H1 (cell line): ENCODE measurements at places on chromosomes 5 and 9. TPM values are rescaled to one million over a fixed set of nuclear protein-coding genes. Genes with fewer than 3 reads are reported as not detected.

DNA sequence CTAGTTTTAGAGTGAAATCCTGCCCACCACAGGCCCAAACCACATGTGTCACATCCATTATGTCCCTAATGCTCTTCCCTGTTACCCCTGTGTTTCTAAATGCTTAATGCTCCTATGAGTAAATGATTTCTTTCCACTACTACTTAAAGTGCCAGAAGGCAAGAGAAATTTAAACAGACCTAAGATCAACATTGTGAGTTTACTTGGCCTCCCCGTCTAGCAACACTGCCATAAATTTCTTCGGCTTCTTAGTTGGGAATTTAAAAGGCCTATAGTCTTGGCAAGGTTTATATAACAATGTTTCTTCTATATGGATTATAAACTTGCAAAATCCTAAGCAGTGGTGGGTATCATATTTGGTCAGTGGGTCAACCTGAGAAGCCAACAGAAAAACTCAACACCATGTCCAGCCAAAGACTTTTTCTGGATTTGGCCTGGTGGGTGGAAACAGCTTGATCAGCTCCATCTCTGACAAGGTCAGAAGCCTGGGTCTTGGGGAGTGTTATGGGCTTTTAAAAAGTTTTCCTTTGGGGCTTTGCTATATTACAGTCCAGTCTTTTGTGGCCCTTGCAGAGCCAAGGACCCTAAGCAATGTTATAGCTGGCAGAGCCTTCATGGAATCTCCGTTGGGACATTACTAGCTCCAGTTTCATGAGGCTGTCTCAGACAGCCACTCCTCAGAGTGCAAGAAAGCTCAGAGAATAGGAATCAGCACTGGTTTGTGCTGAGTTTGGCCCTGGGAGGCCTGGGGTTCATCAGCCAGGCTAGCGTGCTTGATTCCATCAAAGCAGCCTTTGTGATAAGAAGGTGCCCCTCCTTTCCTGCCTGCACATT is 119.8 kb downstream of the PRDM6 start:
- no peak for DNase-seq
- H3K4me3 ChIP-seq, result no peak overlapping the region
- H3K27ac ChIP-seq, result no peak overlapping the region
- H3K27me3 ChIP-seq, result no peaks in the 10 kb centered on the region

DNA sequence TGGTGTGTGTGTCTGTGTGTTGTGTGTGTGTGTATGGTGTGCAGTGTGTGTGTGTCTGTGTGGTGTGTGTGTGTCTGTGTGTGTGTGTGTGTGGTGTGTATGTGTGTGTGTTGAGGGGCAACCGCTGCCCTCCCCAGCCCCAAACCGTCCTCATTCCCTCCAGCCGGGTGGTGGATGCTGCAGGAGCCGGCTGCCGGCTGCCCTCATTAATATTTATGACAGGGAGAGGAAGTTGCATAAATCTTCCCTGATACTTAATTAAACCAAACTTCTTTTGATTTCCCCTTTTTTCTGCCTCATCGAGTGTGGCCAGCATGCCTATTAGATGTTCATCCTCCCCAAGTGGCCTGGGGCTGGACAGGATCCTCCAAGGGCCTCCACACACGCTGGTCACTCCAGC is 121.4 kb upstream of the MVB12B start:
- no peak for DNase-seq
- no peaks in the 10 kb centered on the region for H3K4me1 ChIP-seq
- no peak overlapping the region for H3K4me3 ChIP-seq
- no peaks in the 10 kb centered on the region for H3K27me3 ChIP-seq
- no peaks in the 10 kb centered on the region for H3K36me3 ChIP-seq

DNA sequence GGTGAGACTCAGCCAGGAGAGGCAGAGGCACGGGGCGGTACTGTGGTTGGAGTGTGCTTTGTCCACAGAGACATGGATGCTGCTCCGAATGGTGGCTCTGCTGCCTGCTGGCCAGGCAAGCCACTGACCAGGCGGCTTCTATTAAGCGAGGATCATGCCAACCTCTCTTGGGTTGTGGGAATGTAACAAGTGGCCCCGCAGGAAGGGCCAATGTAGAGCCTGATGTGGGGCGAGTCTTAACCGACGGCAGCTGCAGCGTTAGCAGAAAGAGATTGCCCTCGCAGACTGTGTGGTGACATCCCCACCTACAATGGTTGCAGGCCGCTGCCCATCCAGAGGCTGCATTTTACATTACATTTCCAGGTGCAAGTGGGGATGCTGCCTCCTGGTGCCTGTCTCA is 46.6 kb upstream of the SLC25A51 start:
- no peak overlapping the region for H3K27ac ChIP-seq
- no peak for DNase-seq
- H3K36me3 ChIP-seq, result no peaks in the 10 kb centered on the region
- no peaks in the 10 kb centered on the region for H3K4me1 ChIP-seq
- H3K4me3 ChIP-seq, result no peak overlapping the region

DNA sequence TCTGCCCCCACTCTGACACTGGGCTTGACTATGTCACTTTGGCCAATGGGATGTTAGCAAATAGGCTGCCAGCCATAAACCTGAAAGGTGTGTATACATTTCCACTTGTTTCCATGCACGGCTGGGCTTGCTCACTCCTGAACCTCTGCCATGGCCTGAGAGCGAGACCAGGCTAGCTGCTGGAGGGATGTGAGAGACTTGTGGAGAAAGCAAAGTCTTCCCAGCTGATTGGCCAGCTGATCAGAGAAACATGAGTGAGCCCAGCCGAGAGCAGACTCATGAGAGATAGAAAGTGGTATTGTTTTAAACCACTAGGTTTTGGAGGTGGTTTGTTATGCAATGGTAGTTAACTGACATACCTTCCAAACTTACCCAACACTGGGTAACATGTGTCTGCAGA is 13.9 kb downstream of the FAM193B start:
- 0 out of 2 replicates have a peak, but pooled peaks cover 3% of the 10 kb centered on the region for H3K4me1 ChIP-seq
- peaks cover 34% of the 10 kb centered on the region for H3K36me3 ChIP-seq
- no peak overlapping the region for H3K27ac ChIP-seq
- no peaks in the 10 kb centered on the region for H3K27me3 ChIP-seq
- H3K4me3 ChIP-seq, result no peak overlapping the region
- DNase-seq, result no peak

- DNase-seq, result no peak
- H3K4me1 ChIP-seq, result no peaks in the 10 kb centered on the region
- no peak overlapping the region for H3K4me3 ChIP-seq
- no peaks in the 10 kb centered on the region for H3K27me3 ChIP-seq
Measured at GRCh38 chr5:112604732-112605630, 132.7 kb upstream of the APC start.

DNA sequence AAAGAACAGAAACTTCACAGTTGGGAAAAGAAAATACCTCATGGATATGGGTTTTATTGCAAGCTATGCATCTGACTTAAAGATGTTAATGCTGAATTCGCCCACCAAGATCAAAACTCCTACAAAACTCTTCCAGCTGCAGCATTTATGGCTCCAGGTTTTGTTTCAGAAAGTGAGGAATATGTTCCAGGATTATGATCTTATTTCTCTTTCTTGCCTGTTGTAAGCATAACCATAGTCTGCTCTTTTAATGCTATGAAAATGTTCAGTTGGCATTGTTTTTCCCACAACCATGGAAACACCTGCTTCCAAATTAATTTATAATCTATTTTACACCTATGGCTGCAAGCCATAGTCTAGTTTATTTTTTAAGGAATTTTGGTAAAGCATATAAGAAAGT is 34.9 kb upstream of the FST start:
- no peak overlapping the region for H3K27ac ChIP-seq
- H3K27me3 ChIP-seq, result no peaks in the 10 kb centered on the region
- DNase-seq, result no peak
- no peak overlapping the region for H3K4me3 ChIP-seq

Gene PCDHA9
- polyA plus RNA-seq, result 0.12 and 0.17 TPM in 2 replicates

DNA sequence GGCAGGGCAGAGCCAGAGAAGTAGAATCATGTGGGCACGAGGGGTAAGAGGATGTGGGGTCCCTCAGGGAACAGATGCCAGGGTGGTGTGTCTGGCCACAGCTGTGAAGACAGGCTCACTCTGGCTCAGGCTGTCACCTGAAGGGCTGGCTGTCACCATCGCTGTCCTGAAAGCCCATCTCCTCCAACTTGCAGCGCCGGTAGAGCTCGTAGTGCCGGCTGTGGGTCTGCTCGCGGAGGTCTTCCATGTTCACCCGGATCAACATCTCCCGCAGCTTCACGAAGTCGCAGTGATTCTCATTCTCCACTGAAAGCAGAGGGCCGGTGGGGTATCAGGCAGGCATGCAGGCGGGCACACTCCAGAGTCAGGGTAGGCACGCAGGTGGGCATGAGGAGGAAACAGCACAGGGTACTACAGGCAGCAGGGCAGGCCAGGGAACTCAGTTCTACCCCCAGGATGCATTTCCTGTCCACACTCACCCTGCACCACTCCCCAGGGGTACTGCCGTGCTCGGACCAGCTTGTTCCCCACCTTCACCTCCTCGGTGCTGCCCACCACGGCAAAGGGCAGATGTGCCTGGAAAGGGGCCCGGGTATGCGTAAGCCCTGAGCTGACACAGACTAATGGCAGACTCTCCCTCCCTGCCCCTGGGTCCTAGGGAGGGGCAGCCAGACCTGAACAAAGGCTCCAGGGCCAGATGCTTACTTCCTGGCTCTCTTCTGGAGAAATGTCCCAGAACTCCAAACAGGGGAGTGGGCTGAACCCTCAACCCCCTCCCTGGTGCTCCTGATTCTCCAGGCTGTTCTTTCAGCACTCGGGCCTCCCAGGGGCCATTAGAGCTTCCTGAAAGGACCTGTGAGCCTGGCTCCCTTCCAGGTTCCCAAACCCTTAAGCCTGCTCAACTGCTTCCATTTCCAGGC is 14.4 kb downstream of the CCNI2 start:
- H3K4me1 ChIP-seq, result no peaks in the 10 kb centered on the region
- no peak overlapping the region for H3K4me3 ChIP-seq
- DNase-seq, result no peak
- no peaks in the 10 kb centered on the region for H3K36me3 ChIP-seq

Gene COX7C
- 837 and 1,207 TPM in 2 replicates for polyA plus RNA-seq

- no peak overlapping the region for H3K4me3 ChIP-seq
- DNase-seq, result no peak
- peaks cover 12% of the 10 kb centered on the region for H3K4me1 ChIP-seq
- no peaks in the 10 kb centered on the region; the same call in 1 of the 2 replicates for H3K27me3 ChIP-seq
Measured at GRCh38 chr9:69546265-69546664, 125.9 kb downstream of the APBA1 start.

GRCh38 chr9:133115604-133116345 is 5.3 kb downstream of the RALGDS start:
- DNase-seq, result no peak
- H3K36me3 ChIP-seq, result no peaks in the 10 kb centered on the region
- no peak overlapping the region for H3K4me3 ChIP-seq
- peaks cover 25% of the 10 kb centered on the region for H3K27me3 ChIP-seq
- H3K4me1 ChIP-seq, result peaks cover 10% of the 10 kb centered on the region

Gene PIP5K1B
- polyA plus RNA-seq, result 2.2 and 4.7 TPM in 2 replicates

GRCh38 chr9:131762356-131762932 is 22.6 kb upstream of the RAPGEF1 start:
- no peak overlapping the region for H3K4me3 ChIP-seq
- no peak overlapping the region for H3K27ac ChIP-seq
- peak; percentile 29 for DNase-seq

Gene SH3RF2
- 0.80 and 1.0 TPM in 2 replicates for polyA plus RNA-seq

DNA sequence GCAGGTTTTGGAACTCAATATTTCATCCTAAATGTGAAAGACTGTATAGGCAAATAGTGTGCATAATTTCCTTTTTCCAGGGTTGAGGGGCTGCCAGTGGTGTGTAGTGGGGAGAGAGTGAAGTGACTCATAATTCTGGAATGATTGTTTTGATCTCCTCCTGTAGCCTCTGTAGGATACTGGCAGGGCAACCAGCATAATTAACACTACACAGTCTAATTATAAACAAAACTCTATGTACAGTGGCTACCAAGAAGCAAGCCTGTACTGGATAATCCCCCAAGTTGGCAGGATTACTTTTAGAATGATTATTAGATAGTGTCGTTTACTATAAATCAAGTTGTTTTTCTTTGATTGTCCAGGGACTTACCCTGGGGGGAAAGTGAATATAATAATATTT is 32.2 kb downstream of the LNPEP start:
- no peak overlapping the region for H3K27ac ChIP-seq
- no peaks in the 10 kb centered on the region for H3K4me1 ChIP-seq
- no peak for DNase-seq
- H3K4me3 ChIP-seq, result no peak overlapping the region

Gene HSPB3
- polyA plus RNA-seq, result not detected in 2 replicates

Gene LCP2
- polyA plus RNA-seq, result 0.11 and 0.33 TPM in 2 replicates

- DNase-seq, result no peak
- no peak overlapping the region for H3K4me3 ChIP-seq
- no peak overlapping the region for H3K27ac ChIP-seq
- H3K27me3 ChIP-seq, result no peaks in the 10 kb centered on the region
Measured at GRCh38 chr9:28900406-28900805, 1327.1 kb upstream of the C9orf72 start.

- H3K4me1 ChIP-seq, result no peaks in the 10 kb centered on the region; the same call in 1 of the 2 replicates
- H3K36me3 ChIP-seq, result no peaks in the 10 kb centered on the region
- H3K4me3 ChIP-seq, result no peak overlapping the region
Measured at GRCh38 chr9:120078112-120078511, 501.9 kb downstream of the CDK5RAP2 start.

DNA sequence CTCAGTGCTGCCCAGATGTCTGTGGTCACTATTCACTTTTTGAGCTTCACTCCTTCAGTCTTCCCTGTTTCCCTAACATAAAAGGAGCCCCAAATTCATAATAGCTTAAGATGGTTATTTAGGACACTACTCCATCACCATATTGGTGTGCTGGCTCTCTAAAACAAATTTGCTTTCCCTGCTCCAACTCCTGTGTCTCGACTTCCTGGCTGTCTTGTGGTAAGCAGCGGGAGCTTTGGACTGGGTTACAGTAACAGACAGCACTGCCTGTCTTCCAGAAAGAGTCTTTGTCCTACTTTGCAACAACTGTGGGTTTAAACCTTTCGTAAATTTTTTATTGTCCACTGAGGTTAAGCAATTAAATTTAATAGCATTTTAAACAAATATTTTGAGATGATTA is 389.4 kb downstream of the CDH9 start:
- H3K27me3 ChIP-seq, result no peaks in the 10 kb centered on the region
- no peaks in the 10 kb centered on the region for H3K36me3 ChIP-seq
- no peak overlapping the region for H3K4me3 ChIP-seq
- DNase-seq, result no peak

- H3K36me3 ChIP-seq, result no peaks in the 10 kb centered on the region
- peaks cover 3% of the 10 kb centered on the region; the same call in 1 of the 2 replicates for H3K4me1 ChIP-seq
- DNase-seq, result no peak
- no peaks in the 10 kb centered on the region for H3K27me3 ChIP-seq
Measured at GRCh38 chr5:103120607-103121200, 603 bp downstream of the PPIP5K2 start.

GRCh38 chr5:168776070-168776469 is 196.9 kb upstream of the PANK3 start:
- no peak overlapping the region for H3K4me3 ChIP-seq
- H3K36me3 ChIP-seq, result no peaks in the 10 kb centered on the region
- H3K27me3 ChIP-seq, result no peaks in the 10 kb centered on the region
- no peaks in the 10 kb centered on the region for H3K4me1 ChIP-seq
- DNase-seq, result no peak

DNA sequence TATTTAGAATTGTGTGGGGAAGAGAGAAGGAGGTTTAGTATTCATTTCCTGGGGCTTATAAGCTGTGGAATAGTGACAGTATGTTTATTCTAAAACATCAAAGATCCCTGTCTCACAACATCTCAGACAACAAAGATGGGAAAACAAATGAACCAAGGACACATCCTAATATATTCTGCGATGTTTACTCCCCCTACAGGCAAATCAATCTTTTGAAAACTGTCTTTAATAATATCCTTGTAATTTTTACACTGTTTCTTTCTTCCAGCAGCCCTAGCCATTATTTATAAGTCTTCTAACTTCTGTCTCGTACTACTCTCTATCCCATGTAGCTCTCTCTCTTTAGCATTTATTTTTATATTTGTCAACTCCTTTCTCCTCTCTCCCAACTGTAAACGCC is 33.5 kb upstream of the TMEM252 start:
- H3K4me3 ChIP-seq, result no peak overlapping the region
- no peak overlapping the region for H3K27ac ChIP-seq
- H3K36me3 ChIP-seq, result no peaks in the 10 kb centered on the region
- H3K4me1 ChIP-seq, result no peaks in the 10 kb centered on the region
- DNase-seq, result no peak
